Left renal pelvis (tissue), 4 donors: ENCODE measurements at places on chromosomes 3 and 15.

- DNase-seq: no peak
Observed at GRCh38 chr3:142275856-142276255, 50.5 kb upstream of the GK5 start.

GRCh38 chr3:9231471-9231870, 18.0 kb downstream of the SRGAP3 start:
- DNase-seq: no peak

GRCh38 chr3:151589311-151589710, 128.4 kb upstream of the IGSF10 start:
- no peak for DNase-seq

- DNase-seq: no peak
Observed at GRCh38 chr3:194836661-194837060, 151.0 kb downstream of the FAM43A start.

GRCh38 chr3:10911350-10912002, 81.1 kb upstream of the SLC6A1 start:
- DNase-seq: no peak

GRCh38 chr3:147090461-147090860, 315.9 kb downstream of the ZIC4 start:
- DNase-seq: no peak

DNA sequence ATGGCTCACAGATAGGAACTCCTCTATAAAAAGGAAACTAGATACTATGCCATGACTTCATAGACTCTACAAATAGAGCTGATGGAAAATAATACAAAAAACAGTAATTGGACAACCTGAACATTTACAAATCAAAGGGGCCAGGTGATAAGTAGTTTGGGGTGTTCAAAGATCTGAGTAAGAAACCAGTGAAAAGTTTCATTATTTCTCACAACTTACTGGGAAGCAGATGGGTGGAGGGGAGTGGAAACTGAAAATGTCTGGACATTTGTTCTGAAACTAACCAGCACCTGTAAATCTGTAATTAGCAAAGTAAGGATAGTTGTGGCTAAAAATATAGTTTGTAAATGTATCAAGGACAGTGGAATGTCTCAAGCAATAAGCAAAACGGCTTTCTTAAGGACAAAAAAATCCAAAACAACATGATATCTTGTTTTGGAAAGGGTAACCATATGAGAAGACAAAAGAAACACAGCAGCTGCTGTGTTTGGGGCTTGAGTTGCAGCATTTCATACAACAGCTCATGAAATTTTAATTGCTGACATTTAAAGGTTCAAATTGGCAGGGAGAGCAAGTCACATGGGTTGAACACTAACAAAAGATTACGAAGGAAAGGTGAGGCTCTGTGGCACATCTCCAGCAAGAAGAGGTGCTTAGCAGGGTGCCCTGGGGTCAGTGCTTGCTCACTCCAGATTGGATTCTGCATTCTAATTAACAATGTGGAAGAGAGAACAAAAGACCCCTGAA, 26.8 kb upstream of the THBS1 start:
- DNase-seq: no peak
